ENCODE measurements at places on chromosomes 11 and 22.

- DNase-seq, result no peak
These were observed 63.8 kb upstream of the APOA1 start for GRCh38 chr11:116901211-116901610.

DNA sequence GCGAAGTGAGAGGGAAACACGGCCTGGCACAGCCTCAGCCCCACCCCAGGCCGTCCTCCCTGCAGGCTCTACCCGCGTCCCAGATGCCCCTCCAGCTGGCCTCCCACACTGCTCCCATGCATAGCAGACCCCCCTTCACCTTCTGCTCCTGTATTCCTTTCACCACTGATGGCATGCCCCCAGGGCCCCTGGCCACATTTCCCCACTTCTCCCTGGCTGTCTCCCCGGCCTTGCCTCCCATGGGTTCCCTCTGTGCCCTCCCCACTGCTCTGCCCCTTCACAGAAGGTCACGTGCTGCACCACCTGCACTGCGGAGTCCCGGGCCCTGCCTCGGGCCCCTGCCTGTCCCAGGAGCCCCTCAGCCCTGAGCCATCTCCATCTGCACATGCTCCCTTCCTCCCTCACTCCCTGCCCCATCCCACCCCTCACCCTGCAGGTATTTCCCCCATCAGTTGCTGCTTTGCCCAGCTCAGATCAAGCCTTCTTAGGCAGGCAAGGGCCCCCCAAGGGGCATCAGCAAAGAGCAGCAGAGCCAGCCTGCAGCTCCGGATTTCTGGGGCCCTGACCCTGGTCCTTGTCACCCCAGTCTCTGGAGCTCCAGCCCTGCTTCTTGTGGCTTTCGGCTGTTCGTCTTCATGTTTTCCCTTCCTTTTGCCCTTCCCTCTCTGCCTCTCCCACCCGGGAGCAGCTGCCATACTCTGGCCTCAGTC is 46.4 kb downstream of the GAB4 start:
- DNase-seq, result no peak

DNA sequence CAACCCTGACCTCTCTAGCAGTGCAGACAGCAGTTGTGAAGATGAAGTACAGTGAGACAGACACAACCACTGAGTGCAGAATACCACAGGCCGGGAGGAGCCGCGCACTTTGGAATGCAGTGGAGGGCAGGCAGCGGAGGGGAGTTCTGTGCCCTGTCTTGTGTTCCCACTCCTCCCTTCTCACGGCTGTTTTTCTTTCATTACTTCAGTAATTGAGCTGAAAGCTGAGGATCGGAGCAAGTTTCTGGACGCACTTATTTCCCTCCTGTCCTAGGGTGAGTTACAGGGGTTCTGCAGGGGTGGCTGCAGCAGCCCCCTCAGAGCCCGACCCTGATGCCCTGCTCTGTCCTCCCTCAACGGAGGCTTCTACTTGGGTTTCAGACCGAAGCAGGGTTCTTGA is 5.6 kb downstream of the CLDN5 start:
- DNase-seq, result no peak

DNA sequence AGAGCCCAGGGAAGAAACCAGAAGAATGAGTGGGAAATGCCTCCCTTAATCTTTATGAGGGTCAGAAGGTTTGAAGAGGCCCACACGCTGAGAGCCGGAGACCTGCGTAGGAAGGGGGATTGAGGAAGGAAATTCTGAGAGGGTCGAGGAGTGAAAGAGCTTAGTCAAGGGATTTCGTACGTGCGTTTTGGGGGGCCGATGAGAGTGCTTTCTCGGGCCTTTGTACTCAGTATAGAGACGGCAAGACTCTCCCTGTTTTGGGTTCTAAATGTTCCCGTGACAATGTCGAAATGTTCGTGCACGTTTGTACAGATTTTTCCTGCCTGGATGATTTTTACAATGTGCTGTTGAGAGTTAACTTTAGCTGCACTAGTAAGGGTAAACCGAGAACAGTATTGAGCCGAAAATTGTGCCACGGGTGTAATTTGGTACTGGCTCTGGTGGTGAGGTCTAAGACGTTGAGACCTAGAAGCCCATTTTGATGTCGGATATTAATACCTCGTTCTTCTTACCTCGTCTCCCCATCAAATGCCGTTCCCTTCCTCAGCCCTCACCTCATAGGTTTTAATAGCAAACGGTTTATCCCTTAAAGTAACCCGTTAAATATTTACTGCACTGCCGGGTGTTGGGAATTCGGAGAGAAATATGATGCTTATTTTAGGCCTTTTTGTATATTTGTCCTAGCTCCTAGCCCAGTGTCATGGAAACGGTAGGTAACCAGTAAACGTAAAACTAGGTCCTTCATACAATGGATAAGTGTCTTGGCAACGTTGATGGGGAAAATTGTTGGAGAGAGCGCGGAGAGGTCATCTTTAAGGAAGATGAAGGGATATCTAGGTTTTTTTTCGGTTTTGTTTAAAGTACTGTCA is 734 bp downstream of the C11orf58 start:
- no peak for DNase-seq

GRCh38 chr22:40107851-40108378 is 69.8 kb upstream of the TNRC6B start:
- peak; percentile 8 for DNase-seq

DNA sequence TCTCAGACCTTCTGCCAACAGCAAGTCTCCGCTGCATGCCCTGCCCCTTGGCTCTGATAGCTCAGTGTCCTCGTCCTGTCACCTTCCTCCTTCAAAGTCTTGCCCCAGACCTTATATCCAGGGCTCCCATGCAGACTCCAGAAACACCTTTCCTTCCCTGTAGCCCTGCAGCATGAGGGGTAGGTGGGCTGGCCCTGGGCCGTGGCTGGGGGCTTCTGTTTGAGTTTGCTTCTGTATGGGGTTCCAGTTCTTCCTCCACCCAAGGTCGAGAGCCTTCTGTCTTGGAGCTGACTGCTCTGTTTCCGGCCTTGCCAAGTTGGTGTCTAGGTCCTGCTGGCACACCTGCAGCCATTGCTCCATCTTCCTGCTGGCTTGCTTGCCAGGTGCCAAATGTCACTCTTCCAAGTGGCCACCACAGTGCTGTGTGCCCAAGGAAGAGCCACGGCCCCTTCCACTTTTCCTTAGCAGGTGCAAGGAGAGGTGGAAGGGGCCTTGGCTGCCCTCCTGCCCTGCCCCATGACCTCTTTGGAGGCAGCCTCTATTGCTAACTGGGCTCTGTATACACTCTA is 74.8 kb upstream of the NECTIN1 start:
- DNase-seq, result no peak

DNA sequence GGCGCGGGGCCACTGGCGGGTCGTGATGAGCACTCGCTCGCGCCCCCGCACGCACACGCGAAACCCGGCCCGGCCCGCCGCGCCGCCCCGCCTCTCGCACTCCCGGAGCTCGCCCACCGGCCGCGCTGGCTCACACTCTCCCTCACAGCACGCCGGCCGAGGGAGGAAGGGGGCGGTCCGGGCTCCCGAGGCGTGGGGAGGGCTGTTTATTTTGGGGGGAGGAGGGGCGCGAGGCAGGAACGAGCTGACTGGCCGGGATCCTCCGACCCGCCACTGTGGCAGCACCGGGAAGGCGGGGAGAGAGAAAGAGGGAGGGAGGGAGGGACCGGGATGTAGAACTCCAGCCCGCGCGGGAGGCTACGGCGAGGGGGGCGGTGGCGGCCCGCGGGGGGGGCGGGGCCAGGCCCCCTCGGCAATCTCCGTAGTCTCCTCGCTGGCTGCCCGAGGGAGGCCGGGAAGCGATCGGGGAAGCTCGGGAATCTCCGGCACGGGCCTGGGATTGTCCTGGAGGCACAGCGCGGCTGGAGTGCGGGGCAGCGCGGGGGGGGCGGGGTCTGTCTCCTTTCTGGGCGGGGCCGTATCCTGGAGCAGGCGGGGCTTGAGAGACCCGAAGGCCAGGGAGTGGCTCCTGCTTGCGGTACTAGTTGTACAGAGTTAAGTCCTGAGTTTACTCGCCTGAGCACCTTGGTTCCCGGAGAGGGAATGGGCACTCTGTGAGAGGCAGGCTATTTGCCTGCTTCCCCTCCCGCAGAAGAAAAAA is at the start of gene RBFOX2:
TSS of gene RBFOX2 (minus strand) at position 179 of the 760 bp plus-strand sequence. CDS start 399 bp downstream, outside the sequence.
- peak; percentile 55 for DNase-seq
